ENCODE measurements at places on chromosomes 2 and 18. TPM values are rescaled to one million over a fixed set of nuclear protein-coding genes. Genes with fewer than 3 reads are reported as not detected.

DNA sequence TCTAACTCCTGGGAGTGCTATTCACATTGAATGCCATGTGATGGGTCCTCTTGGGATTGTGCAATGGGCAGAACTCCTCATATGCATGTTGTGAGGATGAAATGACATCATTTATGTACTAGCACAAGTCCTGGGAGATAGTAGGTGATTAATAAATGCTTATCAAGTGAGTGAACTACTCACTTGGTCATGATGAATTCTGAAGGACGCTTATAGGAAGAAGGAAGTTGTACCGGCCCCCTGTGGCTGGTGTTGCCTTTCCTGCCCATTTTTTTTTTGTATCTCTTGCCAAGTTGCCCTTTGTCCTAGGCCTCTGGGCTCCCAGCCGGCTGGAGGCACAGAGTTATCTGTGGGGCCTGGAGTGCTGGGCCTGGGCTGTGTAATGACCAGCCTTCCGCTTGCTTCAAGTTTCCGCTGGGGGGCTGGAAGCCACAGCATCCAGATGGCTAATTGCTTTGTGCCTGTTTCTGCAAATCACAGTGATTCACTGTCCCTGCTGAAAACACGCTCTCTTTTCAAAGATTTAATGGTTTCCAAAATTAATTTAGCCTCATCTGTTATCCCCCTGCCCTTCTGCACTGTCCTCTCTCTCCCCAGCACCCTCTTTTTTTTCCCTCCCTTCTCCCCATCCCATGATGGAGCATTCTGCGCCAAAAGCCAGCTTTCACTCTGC lies 33.7 kb upstream of the MRPL33 start:
- peak; percentile 84 for DNase-seq

DNA sequence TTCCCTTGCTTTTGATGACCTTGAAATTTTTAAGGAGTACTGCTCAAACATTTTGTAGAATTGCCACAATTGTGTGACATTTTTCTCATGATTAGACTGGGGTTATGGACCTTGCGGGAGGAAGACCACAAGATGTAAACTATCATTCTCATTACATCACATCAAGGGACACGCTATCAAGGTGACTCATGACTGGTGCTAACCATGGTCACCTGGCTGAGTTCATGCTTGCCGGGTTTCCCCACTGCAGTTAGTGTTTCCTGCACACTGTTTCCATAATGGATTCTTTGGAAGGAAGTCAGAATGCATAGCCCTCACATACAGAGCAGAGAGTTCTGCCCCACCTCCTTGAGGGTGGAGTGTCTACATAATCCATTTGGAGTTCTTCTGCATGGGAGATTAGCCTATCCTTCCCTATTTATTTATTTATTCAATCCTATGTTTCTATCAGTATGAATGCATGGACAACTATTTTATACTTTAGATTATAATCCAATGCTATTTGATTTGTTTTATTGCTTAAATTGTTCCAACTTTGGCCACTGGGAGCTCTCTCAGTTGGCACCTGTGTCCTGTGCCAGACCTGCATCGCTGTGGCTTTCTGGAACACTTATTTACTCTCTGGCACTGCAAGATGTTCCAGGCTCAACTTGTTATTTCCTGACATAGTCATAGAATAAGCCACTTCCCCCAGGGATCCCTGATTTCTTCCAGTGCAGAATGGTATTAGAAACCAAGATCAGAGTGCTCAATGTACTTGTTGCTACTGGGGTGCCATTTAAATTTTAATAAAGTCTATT lies 6.0 kb downstream of the MC2R start:
- DNase-seq: no peak

The FEV gene
- not detected for total RNA-seq

- DNase-seq: no peak
Observed at GRCh38 chr2:61371027-61371426, 99.9 kb downstream of the USP34 start.

The TANK gene
- 57.8 TPM for total RNA-seq

The EGR4 gene
- total RNA-seq: not detected

DNA sequence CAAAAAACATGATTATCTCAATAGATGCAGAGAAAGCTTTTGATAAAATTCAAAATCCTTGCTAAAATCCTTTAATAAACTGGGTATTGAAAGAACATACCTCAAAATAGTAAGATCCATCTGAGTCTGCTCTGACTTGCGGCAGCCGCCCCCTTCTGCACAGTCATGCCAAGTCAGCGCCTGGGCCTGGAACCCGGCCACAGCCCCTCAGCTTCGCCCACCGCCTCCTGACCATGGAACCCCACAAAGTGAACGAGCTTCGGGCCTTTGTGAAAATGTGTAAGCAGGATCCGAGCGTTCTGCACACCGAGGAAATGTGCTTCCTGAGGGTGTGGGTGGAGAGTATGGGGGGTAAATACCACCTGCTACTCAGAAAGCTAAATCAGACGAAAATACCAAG lies 270.9 kb upstream of the TFPI start:
- DNase-seq: no peak

The ATP6V1B1 gene
- 0.09 TPM for total RNA-seq

GRCh38 chr2:120299561-120299960 lies 46.4 kb upstream of the INHBB start:
- DNase-seq: no peak

The CDKL4 gene
- 0.90 TPM for total RNA-seq

DNA sequence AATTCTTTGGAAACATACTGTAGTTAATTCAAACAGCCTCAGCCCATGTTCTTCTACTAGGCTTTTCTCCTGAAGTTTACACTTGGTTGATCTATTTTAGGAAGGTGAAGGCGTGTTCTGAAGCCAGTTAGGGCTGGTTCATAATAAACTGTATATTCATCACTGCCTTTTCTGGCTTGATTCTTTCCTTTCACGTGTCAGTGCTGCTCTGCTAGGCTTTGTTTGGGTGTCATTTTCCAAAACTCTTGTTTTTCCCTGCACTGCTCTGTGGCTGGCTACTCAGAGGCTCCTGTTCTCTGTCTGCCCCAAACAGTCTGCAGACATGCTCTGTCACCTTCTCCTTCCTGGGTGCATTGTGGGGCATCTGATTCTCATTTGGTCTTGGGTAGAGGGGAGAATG lies 136.1 kb downstream of the PARD3B start:
- DNase-seq: peak; percentile 28

The DHRS9 gene
- total RNA-seq: not detected

- DNase-seq: no peak
Observed at GRCh38 chr2:156513219-156513618, 77.0 kb downstream of the GPD2 start.

The ZBTB7C gene
- 0.41 TPM for total RNA-seq

- no peak for DNase-seq
Observed at GRCh38 chr18:21345840-21346239, 103.8 kb downstream of the GREB1L start.

The ATOH8 gene
- total RNA-seq: 17.0 TPM

DNA sequence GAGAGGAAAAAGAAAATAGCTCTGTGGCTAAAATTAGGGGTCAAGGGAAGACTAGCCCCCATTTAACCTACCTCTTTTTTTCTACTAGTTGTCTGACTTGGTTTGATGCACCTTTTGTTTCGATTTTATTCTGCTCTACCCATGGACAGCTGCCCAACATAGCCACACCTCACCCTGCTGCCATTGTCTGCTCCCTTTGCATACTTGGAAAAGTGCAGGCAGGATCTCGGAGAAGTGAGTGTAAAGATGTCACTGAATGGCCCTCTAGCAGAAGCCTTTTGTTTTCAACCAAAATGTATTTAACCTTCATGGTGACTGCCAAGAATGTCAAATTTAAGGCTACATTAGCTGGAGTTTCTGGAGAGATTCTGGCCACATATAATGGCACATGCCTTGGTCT lies 62.9 kb downstream of the SETBP1 start:
- DNase-seq: no peak

The CCDC74A gene
- total RNA-seq: 15.1 TPM

The AP1S3 gene
- total RNA-seq: 16.8 TPM

DNA sequence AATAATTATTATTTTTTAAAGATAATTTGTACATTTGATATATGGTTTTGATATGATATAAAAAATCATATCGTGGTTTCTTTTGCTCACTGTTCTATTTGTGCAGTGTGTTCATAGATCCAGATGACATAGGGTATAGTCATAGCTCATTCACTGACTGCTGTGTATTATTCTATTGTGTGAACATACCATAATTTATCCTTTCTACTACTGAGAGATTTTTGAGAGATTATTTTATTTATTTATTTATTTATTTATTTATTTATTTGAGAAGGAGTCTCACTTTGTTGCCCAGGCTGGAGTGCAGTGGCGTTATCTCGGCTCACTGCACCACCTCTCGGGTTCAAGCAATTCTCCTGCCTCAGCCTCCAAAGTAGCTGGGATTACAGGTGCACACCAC lies 39.0 kb downstream of the FER1L5 start:
- no peak for DNase-seq

- DNase-seq: no peak
Observed at GRCh38 chr2:156680266-156680665, 244.1 kb downstream of the GPD2 start.

The GRHL1 gene
- total RNA-seq: 1.3 TPM

The SNED1 gene
- total RNA-seq: 105 TPM

The EMILIN1 gene
- 81.3 TPM for total RNA-seq

DNA sequence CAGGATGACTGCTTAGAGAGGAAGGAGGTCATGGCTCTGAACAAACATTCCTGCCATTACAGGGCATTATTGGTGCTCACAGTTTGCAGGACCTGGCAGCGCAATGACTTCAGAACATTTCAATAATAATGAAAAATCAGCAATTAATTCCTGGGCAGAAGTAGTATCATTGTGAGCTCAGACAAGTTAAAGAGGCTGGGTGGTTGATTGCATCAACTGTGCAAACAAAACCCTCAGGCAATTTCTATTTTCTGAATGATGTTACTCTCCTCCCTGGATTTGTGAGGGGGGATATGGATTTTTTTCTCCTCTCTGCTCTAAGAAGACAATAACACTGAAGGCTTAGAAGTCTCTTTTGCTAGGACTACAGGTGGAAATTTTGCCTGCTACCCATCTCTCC lies 168.1 kb upstream of the TACR1 start:
- DNase-seq: no peak

- DNase-seq: no peak
Observed at GRCh38 chr2:189627789-189628188, 33.5 kb upstream of the ASNSD1 start.

The LDLRAD4 gene
- total RNA-seq: 0.54 TPM

Measured in fibroblast of the aortic adventitia (primary cell).